ENCODE measurements at places on chromosomes 7 and 10. TPM values are rescaled to one million over a fixed set of nuclear protein-coding genes. Genes with fewer than 3 reads are reported as not detected.

The AKAP9 gene
- polyA plus RNA-seq, result 31.3 TPM

The RHOBTB1 gene
- 9.6 TPM for polyA plus RNA-seq

The MYO1G gene
- polyA plus RNA-seq, result 0.14 TPM

The MYOZ1 gene
- polyA plus RNA-seq, result 0.39 TPM

The TMEM196 gene
- not detected for polyA plus RNA-seq

The HMX2 gene
- polyA plus RNA-seq, result not detected

The FRMPD2 gene
- not detected for polyA plus RNA-seq

- DNase-seq, result no peak
Measured at GRCh38 chr10:44911081-44911540, at the start of gene TMEM72. TSS of gene TMEM72 (plus strand) at chr10:44911337. CDS start at chr10:44911513, 176 bp downstream.

- no peak for DNase-seq
Measured at GRCh38 chr10:75079436-75080083, 31.9 kb upstream of the SAMD8 start.

DNA sequence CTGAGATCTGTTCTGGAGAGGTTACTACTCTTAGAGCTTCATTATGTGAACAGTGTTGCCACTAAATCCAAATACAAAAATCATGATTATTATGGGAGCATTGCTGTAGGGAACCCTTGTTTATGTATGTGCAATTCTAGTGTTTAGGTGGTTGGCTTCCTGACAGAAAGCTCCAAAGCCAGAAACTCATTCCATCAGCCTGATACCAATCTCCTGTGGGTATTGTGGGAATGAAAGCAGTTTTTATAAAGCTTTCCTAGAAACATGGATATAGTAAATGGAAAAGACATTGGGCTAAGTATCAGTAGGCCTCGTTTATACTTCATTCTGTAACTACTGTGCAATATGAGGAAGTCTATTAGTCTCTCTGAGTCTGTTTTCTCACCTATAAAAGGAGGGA is 6.4 kb downstream of the SDK1 start:
- DNase-seq, result no peak

DNA sequence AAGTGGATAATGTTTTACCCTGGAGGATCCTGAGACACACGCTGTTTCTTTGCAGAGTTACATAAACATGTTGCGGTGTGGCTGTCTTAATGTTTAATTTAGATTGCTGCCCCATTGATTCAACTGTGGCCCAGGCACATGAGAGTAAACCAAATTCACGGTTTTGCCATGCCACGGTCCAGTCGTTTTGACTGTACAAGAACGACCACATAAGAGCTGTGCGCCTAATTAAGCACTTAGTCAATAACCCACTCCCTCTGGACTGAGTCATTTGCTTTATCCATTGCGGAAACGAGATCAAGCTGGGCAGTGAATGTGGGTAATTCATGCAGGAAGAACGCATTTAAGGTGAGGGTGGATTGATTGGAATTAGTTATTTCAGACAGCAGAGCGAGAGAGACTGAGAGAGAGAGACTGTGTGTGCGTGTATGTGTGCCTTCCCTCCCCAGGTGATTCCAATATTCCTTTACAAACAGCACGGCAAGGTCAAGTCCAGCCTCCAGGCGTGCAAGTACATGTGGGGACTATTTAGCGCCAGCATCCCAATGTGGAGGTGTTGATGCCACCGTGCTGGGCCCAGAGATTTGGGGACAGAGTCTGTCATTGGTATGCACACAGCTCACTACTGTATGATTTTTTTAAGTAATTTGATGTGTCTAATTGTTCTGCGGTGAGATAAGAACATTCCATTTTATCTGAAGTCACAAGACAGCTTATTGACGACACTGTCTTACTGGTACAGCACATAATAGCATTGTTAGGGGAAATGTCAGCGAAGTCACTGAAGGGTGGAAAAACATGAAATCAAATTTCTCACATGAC is 8.4 kb upstream of the TEX36 start:
- no peak for DNase-seq

- no peak for DNase-seq
Measured at GRCh38 chr7:141375442-141375841, 175.8 kb upstream of the AGK start.

DNA sequence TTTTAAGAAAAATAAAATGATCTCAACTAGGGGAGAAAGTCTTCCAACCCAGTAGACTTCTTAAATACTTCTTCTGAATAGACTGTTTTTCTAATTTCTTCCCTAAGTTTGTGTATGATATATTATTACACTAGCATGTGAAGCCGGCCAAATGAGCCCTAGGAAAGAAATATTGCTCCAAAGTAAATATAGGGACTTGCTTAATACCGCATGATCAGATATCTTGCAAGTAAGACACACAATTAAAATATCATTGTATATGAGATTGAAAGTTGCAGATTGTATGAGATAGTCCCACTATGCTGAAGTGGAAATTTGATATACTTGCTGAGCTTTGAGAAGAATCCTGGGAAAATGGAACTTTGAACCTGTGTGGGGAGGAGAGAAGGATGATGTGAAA is 225.7 kb downstream of the BAMBI start:
- no peak for DNase-seq

DNA sequence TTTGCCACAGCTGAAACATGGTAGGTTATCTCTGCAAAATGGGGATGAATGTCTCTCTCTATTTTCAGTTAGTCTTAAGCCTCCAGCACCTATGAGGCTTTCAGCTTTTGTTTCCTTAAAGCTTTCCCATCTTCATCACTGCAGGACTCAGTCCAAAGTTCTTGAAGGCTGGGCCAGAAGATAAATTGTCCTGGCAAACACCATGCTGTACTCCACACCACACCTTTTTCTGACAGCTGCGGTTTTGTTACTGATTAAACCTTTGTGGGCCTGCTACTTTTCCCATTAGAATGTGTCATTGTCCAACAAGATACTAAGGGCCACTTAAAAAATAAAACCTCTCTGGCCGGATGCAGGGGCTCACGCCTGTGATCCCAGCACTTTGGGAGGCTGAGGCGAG is 87.2 kb upstream of the A1CF start:
- DNase-seq, result no peak

DNA sequence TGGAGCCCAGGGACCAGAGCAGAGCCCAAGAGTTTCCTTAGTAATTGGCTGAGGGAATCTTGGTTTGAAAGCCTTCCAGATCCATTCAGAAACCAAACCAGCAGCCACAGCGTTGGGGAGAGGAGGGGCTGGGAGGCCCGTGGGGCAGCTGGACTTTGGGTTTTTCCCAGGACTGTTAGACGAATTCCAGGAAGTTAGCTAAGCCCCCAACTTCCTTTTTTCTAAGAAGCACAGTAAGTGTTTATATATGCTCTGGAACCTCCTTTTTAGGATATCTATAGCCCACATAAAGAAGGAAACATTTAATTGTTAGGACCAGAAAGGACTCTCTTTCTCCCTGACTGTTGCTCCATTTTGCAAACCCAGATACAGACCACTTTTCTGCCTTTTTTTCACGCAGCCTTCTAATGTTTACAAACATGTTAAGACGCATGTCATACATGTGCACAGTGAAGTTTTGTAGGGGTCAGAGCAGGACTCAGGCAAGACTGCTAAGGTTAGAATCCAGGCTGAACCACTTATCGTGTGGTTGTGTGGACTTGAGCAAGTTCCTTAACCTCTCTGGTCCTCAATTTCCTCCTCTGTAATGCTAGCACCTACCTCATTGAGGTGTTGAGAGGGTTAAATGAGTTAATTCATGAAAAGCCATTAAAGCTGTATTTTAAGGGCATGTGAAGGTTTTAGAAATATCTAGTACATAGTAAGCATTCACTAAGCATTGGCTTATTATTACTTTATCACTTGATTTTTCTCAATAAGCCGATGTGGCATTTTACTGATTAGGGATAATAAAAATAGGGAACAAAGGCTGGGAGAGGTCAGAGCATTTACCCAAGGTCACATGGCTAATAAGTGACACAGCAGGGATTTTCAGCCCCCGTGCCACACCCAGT is 42.4 kb downstream of the TBATA start:
- DNase-seq, result peak; percentile 45

DNA sequence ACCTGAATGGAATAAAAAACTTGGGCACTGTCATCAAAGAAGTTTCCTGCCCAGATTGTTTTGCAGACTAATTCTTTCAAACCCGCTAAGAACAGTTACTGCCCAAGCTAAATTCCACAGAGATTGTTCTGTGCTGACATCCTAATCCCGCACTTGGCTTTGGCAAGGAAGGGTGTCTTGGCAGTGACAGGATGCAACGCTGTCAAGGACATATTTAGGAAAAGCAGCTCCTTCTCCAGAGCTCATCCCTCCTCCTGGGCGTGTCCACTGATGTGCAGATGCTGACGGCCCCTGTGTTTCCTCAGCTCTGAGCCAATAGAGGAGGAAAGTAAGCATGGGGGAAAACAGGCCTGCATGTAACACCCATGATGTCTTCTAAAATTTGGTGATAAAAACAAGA is 74.2 kb downstream of the EEPD1 start:
- peak; percentile 89 for DNase-seq

DNA sequence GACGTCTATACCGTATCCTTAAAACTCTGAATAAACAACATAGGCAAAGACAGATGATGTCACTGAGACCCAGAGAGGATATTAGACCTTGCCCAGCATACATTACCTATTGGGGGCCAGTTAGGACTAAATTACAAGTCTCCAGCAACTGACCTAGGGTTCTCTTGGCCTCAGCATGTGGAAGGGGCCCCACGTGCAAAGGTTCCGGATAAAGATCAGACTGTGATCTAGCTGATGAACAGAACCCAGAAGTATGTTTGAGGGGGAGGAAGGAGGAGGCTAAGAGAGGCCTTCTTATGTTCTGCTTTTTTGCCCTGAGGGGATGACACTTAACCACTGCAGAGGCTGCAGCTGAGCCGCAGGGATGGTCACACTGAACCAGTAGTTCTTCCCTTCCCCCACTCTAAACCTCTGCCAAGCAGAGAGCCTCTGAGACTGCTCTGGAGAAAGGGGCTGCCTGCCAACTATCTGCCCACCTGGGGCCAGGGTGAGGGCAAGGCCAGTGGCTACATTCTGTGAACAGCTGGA is 24.0 kb upstream of the KMT2C start:
- DNase-seq, result peak; percentile 55

- peak; percentile 80 for DNase-seq
Measured at GRCh38 chr7:131197920-131198615, 129.6 kb upstream of the MKLN1 start.

DNA sequence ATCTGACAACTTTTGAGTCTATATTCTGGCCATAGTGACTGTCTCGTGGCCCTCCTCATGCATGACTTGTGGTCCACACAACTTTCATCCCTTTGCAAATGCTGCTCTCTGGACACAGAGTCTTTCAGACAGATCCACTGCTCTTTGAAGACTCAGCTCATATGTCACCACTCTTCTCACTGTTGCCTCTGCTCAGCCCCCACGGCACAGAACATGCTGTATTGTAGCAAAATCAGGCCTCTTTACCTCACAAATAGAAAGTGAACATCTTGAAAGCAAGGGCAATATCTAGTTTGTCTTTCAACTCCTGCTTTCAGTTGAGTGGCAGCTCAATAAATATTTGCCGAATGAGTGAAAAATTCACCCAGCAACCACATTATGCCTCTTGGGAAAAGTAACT is 443.5 kb downstream of the NRG3 start:
- DNase-seq, result no peak

GRCh38 chr7:112882022-112882421 is 91.8 kb upstream of the TMEM168 start:
- no peak for DNase-seq

DNA sequence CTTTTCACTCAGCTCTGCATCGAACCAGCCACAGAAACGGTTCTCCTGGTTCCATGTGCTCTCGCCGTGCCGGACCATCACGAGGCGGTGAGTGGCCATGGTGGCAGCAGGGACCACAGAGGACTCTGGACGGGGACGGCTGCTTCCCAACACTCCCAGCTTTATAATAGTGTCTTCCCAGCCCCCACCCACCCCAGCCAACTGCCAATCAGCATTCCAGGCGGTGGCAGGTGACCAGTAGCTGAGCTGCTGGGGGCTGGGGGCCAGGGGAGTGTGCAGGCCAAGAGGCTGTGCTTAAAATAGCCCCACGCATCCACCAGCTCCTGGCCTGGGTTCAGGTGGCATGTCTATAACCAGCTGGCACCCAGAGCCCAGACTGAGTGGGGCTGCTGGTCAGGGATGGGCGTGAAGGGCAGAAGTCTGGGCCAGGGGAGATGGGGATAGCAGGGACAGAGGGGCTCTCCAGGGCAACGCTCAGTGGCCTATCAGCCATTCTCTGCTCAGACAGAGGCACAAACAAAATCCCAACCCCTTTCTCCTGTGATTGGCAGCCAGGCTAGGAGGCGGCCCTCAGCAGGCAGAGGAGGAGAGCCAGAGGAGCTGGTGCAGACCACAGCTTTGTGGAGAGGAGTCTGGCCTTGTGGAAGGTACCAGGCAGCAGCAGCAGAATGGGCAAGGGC is at the start of gene PGAM2:
TSS of gene PGAM2 (minus strand) at position 137 of the 680 bp plus-strand sequence. CDS start at position 99, 38 bp downstream.
- peak; percentile 30 for DNase-seq

GRCh38 chr10:1154531-1155295 is 98.5 kb downstream of the WDR37 start:
- no peak for DNase-seq

DNA sequence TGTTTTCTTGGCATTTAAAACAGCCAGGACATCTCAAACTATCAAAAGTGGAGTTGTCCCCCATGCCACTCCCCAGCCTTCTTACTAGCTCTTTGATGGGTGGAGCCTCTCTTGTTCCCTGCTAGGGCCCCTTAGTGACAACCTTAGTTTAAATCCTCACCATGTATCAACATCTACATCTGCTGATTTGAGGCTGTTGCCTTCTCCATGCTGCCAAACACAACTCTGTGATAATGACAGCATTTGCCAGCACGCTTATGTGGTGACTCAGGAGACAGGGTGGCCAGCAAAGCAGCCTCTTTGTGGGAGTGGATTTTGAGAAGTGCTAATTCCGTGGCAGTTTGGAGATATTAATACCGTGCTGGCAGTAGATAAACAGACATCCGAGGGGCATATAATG is 145.4 kb downstream of the LRRC4 start:
- peak; percentile 93 for DNase-seq

- DNase-seq, result no peak
Measured at GRCh38 chr7:74399006-74399405, 54.7 kb upstream of the GTF2IRD1 start.

GRCh38 chr10:70477661-70478162 is 855 bp upstream of the PALD1 start:
- DNase-seq, result peak; percentile 35

- DNase-seq, result no peak
Measured at GRCh38 chr7:127322832-127323493, 69.5 kb downstream of the ZNF800 start.

- no peak for DNase-seq
Measured at GRCh38 chr10:78813526-78813925, 255.2 kb upstream of the ZMIZ1 start.

- DNase-seq, result no peak
Measured at GRCh38 chr10:83542774-83543411, 596.4 kb upstream of the GHITM start.

GRCh38 chr7:53070883-53071282 is 35.5 kb downstream of the POM121L12 start:
- DNase-seq, result no peak

DNA sequence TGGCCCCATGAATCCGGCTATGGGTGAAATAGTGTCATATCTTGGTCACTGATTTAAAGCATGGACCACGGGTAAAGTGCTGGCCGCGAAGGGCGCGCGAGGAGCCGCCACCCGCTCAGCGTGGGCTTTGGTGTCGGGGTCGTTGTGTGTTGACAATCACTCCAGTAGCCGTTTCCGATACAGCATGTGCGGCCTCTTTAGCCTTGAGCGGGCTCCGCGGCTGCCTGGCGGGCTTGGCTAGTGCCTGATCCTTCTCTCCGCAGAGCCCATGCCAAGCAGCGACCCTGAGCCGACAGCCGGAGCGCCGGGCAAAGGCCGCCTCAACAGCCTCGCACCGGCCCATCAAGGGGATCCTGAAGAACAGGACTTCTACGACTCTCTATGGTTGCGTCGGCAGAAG is 105.9 kb downstream of the SLC37A3 start:
- no peak for DNase-seq

Data from GM23248 (cell line).